ENCODE measurements at places on chromosomes 6 and 20.

GRCh38 chr20:62027116-62027515 lies 38.6 kb downstream of the TAF4 start:
- no peak for DNase-seq

GRCh38 chr6:153043719-153044118 lies 41.2 kb upstream of the MTRF1L start:
- no peak for DNase-seq

- no peak for DNase-seq
Measured at GRCh38 chr6:40968620-40969164, 70.3 kb downstream of the UNC5CL start.

DNA sequence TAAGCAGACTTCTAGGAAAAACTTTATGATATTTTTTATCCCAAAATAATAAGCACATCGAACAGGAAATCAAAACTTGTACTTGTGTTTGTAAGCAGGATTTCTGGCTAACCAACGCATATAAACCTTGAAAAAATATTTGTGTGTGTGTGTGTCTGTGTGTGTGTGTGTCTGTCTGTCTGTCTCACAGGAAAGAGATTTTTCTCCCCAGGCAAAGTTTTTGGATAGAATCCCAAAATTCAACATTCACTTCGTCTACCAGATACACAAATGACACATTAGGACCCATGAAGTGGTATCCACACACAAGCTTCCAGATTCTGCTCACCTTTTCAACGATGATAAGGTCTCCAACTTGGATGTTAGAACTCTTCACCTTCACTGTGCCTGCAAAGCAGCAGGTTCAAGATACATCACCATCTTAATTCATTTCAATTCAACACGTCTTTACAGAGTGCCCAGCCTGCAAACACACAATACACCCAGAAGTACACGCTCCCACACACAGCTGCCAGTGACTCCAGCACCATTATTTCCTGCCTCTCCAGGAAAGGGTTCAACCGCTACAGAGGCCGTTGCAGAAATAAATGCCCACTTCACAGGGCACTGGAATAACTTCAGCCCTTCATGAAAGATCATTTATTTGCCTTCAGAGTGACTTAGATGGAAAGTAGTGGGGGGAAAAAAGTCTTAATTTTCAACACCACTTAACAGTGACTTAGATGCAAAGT lies 70.9 kb downstream of the ATP9A start:
- DNase-seq = no peak

DNA sequence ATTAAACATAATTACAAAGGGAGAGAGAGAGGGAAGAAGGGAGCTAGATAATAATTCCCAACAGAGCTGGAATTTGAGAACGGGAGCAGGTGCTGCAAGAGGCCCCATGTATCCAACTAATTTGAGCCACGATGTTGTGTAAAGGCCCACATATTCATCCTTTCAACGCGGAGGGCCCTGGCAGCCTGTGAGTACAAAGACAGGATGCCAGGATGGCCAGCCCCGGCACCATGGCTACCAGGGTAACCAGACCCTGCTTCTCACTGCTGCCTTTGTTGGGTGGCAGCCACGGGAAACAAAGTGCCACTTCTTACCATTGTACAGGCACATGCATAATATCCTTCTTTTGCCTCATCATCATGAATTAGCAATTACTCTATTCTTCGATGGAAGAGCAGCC lies 492.0 kb upstream of the NRSN1 start:
- DNase-seq = no peak

- no peak for DNase-seq
Measured at GRCh38 chr6:145445674-145446073, 289.6 kb downstream of the EPM2A start.

GRCh38 chr6:33428224-33428965 lies 8.5 kb downstream of the SYNGAP1 start:
- DNase-seq = peak; percentile 22

- DNase-seq = no peak
Measured at GRCh38 chr6:19805129-19805481, 32.1 kb upstream of the ID4 start.

- no peak for DNase-seq
Measured at GRCh38 chr6:1605004-1605892, 4.5 kb upstream of the FOXC1 start.

Data from activated gamma-delta T cell treated with Interleukin-2 at 50 U/mL for 16 hours (primary cell).